ENCODE measurements at places on chromosomes 3 and 15. TPM values are rescaled to one million over a fixed set of nuclear protein-coding genes. Genes with fewer than 3 reads are reported as not detected.

DNA sequence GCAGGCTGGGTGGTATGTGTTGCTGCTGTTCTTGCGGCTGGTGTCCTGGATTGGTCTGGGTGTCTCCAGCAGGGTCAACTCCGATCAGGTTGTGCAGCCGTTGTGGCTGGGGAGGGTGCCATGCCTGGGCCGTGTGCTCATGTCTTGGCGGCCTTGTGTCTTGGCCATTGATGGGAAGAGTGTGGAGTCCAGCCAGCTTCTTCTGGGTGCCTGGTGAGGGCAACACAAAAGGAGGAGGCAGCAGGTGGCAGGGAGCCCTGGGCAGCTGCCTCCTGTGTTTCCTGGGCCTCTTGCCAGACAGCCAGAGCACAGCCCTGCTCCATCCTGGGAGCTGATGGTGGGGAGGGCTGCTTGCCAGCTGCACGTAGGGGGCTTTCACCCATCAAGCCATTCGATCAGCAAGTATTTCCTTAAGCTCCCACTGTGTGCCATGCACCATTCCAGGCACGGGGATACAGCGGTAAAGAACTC is 4.3 kb downstream of the CHAC1 start:
- DNase-seq: peak; percentile 86

GRCh38 chr3:141859651-141860050 is 16.8 kb upstream of the ATP1B3 start:
- DNase-seq: no peak

- DNase-seq: no peak
Measured at GRCh38 chr3:52730681-52731080, 24.8 kb downstream of the SPCS1 start.

DNA sequence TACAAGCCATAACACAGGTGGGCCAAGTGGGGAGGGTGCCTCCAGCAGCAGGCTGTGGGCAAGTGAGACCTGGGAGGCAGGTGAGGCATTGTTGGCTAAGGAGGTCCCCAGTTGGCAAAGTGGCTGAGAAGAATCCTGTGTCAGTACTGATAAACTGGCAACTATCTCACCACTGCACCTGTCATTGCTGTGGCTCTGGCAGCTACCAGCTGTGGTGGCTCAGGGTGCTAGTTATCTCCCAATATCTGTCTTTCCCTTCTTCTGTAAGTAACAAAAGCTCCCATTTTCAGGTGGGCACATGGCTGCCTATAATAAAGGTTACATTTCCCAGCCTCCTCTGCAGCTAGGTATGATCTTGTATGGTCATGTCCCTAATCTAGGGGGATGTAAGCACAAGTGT is 80.6 kb upstream of the RNF7 start:
- DNase-seq: no peak

DNA sequence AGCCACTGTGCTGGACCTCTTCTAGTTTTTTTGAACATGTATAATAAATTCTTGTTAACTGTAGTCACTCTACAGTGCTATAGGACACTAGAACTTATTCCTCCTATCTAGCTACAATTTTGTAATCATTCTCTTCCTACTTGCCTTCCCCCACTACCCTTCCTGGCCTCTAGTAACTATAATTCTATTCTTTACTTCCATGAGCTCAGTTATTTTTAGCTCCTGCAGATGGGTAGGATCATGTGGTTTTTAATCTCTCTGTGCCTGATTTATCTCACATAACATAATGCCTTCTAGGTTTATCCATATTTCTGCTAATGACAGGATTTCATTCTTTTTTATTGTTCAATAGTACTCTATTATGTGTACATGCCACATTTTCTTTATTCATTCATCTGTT is 113.2 kb upstream of the FGF7 start:
- no peak for DNase-seq

DNA sequence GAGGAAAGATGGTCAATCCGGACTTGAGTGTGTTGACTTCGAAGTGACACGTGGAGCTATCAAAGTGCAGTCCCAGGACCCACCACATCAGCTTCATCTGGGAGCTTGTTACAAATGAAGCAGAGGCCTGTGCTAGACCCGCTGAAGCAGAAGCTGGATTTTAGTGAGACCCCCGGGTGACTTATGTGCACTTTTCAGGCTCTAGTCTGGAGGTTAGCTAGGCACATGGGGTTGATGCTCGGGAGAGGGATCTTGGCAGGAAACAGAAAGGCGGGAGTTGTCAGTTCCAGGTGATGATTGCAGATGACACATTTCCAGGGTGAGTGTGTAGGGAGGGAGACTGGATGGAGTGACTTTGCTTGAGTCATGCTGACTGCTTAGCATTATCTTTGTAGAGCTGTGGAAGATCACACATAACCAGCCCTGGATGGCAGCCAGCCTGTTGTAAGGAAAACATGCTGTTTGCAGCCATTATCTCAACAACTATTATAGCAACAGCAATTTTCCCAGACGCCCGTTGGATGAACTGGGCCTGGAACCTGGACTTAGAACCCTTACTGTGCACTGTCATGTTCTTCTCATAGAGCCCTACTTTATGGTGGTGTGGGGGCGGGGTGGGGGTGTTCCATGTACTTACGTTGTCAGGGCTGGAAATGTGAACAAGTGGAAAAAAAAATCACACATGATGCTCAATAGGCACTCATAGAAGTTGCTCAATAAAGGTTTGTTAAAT is 122.4 kb downstream of the THSD4 start:
- DNase-seq: no peak

The IL5RA gene
- 4.3 TPM for polyA plus RNA-seq
